ENCODE measurements at places on chromosomes 3 and 15.

- DNase-seq = no peak
Measured at GRCh38 chr15:51202783-51203182, 108.1 kb upstream of the TNFAIP8L3 start.

GRCh38 chr15:38685686-38686339, 121.2 kb upstream of the RASGRP1 start:
- DNase-seq = no peak

- no peak for DNase-seq
Measured at GRCh38 chr3:155270485-155271342, 22.8 kb downstream of the STRIT1 start.

- no peak for DNase-seq
Measured at GRCh38 chr3:5791558-5791957, 604.1 kb downstream of the EDEM1 start.

DNA sequence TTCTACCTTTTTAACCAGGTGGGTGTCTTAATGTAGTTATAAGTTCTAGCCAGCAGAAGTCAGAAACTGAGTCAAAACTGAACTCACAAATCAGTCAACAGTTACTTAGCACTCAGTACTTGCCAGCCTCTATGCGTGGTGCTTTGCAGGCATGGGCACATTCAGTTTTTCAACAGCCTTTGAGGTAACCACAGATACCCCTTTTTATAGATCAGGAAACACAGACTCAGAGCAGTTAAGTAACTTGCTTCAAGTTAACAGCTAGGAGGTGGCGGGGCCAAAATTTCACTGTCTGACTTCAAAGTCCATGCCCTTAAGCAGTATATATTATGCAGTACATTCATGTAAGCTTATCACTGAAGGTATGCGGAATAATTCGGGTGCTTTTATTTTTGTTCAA, 139.4 kb downstream of the FHIT start:
- no peak for DNase-seq

DNA sequence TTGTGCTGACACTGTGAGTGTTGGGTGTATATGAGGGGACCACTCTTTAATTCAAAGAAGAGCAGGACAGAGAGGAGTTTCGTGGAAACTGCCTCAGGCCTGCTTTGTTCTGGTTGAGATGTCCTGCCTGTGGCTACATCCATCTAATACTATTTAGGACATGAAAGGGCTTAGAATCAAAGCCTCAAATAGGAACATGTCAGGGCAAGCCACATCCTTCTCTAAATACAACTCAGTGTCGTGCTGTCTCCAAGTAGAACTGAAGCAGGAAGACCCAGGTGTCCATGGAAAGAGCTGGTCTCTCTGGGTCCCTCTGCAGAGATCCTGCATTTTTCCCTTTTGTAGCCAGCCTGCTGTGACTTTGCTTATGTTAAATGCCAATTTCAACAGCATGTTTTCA, 156.2 kb upstream of the UMPS start:
- no peak for DNase-seq
